ENCODE measurements at places on chromosomes 11 and 22. TPM values are rescaled to one million over a fixed set of nuclear protein-coding genes. Genes with fewer than 3 reads are reported as not detected.
A peak's percentile ranks its signal among the peaks of the same experiment; 100 is the strongest.

GRCh38 chr11:62149986-62150886 is 26.4 kb downstream of the INCENP start:
- no peak for DNase-seq

- no peak for DNase-seq
Measured at GRCh38 chr11:128417607-128418324, 169.6 kb downstream of the ETS1 start.

GRCh38 chr11:108775324-108775723 is 110.5 kb downstream of the DDX10 start:
- DNase-seq, result no peak

WT1 gene
- polyA plus RNA-seq, result not detected

DNA sequence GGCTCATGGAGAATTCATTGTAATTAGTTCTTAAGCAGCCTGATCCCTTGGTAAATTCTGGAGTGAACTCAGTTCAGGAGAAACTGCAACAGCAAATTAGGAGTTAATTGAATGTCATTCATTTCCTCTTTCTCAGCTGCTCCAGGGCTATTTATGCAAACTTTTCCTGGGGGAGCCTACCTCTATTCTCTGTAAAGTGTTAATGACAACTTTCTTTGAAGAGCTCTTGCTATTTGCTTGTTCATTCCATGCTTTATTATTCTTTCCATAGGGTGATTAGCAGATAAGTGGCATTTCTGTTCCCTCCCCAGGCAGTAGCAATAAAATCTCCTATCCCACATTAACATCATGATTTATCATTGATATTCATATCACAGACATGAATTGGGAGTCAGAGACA is 267.6 kb upstream of the DDI1 start:
- no peak for DNase-seq

GRIK4 gene
- 0.81 TPM for polyA plus RNA-seq

CCDC81 gene
- polyA plus RNA-seq, result 0.25 TPM

GRCh38 chr22:19494001-19494560 is 14.4 kb downstream of the CDC45 start:
- no peak for DNase-seq

- no peak for DNase-seq
Measured at GRCh38 chr22:38940811-38941384, 16.5 kb upstream of the APOBEC3A start.

DNA sequence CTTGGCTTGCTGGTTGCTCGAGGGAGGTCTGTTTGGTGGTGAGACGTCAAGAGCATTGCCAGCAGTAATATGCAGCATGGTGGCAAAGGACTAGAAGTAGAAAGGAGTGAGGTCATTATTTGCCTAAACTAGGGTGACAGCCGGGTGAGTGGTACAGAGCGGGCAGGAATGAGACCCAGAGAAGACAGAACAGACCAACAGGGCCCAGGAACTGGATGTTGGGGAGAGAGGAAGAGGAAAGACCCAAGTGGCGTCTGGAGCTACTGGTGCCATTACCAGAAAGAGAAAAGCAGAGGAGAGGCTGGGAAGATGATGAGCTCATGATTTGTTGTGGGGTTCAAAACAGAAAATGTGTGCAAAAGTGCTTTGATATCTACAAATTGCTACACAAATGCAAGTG is 158.7 kb downstream of the ENTHD1 start:
- DNase-seq, result no peak

ALKBH3 gene
- 23.0 TPM for polyA plus RNA-seq

OR9Q2 gene
- not detected for polyA plus RNA-seq

- DNase-seq, result no peak
Measured at GRCh38 chr11:134074766-134075165, 5.9 kb downstream of the JAM3 start.

MS4A6E gene
- polyA plus RNA-seq, result not detected

DNA sequence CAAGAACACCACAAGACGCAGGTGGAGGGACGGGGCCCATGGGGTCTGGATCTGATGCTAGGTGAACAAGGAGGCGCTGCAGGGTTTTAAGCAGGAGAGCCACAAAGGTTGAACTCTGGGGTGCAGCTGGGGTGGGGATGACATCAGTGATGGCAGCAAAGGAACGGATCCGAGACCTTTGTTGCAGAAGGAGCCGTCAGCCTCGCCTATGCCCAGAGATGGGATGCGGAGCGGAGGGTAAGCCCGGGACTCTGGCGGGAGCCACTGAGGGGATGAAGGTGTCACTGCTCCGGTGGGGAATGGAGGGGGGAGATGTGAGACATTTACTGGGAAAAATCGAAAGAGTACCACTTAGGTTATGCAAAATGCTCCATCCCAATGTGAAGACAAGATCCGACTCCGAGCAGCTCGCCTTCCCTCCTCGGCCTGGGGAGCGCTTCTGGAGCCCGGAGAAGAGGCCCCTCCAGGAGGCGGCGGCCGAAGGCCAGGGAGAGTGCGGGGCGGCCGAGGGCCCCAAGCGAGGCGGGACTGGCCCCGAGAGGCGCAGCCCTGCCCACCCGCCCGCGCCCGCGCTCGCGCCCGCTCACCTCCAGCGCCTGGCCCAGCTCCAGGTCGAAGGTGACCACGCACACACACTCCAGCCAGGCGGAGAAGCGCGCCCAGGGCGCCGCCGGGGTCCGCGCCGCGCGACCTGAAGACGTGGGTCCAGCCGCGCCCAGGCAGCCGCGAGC is 422 bp downstream of the DENND6B start:
- DNase-seq, result no peak

IGLL1 gene
- polyA plus RNA-seq, result not detected

GRCh38 chr22:35766654-35767580 is 49.2 kb downstream of the APOL5 start:
- peak; percentile 73 for DNase-seq

CSF2RB gene
- 68.2 TPM for polyA plus RNA-seq

GRCh38 chr11:78838417-78838816 is 263.8 kb upstream of the NARS2 start:
- DNase-seq, result no peak

HDAC10 gene
- polyA plus RNA-seq, result 32.6 TPM

DNA sequence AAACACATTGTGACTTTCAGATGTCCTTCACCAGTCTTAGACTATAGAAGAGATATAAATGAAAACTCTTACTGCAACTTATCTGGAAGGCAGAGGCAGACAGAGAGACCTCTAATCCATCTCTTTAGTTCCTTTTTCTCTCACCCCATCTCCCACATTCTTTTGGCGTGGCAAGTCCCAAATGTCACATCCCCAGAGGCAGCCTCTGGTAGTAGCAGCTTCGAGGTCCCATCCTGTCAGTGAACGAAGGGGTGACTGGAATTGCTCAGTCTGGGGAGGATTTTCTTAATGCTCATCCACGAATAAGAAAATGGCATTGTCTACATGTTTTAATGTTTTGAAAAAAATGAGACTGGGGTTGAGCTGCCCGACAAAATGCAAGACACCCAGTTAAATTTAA is 201.4 kb downstream of the GRIA4 start:
- no peak for DNase-seq

DNA sequence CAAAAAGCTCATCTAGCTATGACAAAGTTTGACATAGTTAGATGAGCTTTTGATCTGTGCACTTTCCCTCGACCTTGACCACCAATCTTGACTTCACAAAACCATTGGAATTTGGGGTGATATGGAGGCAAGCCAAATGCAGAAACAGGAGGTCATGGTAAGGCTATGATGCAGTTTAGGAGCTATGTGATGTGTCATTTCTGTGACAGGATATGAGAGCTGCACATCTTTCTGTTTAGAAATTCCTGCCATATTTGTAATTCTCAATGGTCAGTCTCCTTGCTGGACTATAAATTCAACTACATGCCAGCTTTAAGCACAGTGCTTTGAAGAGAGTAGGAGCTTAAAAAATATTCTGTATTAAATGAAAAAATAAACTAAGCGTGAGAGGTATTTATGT is 12.9 kb downstream of the OR51B6 start:
- peak; percentile 43 for DNase-seq

GRCh38 chr22:38959590-38959989 is 2.2 kb downstream of the APOBEC3A start:
- no peak for DNase-seq

DNA sequence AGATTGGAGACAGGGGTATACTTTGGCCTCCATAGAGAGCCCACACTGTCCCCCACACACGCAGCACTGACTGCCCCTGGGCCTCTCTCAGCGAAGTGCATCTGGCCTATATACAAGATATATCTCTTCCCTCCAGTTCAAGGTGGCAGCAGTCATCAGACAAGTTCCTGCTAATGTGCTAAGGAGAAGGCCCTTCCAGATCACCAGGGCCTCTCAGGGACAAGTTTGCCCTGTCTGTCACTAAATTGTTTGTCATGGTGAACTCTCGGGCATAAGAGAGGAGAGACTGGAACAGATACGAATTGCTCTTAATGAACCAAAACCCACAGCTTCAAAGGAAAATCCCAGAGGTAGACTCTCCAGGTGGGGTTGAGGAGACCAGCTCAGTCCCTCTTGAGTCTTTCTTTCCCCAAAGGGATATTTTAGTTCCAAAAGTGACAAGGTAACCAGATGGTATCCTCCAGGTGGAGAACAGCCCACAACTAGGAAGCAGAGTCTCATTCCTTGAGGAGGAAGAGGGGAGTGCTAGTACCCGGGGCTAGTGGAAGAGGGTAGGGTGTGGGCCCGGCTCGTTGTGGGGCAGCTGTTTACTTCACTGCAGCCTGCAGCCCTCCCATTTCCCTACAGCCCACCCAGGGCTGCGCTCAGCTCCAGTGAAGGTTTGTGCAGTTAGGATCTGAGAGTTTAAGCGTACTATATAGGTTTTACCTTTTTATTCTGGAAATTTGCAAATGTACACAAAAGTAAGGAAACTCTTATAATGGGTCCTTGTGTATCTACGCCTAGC is 2.2 kb upstream of the SLC35C1 start:
- DNase-seq, result no peak

- no peak for DNase-seq
Measured at GRCh38 chr11:10488121-10488933, 33.3 kb downstream of the AMPD3 start.

DNA sequence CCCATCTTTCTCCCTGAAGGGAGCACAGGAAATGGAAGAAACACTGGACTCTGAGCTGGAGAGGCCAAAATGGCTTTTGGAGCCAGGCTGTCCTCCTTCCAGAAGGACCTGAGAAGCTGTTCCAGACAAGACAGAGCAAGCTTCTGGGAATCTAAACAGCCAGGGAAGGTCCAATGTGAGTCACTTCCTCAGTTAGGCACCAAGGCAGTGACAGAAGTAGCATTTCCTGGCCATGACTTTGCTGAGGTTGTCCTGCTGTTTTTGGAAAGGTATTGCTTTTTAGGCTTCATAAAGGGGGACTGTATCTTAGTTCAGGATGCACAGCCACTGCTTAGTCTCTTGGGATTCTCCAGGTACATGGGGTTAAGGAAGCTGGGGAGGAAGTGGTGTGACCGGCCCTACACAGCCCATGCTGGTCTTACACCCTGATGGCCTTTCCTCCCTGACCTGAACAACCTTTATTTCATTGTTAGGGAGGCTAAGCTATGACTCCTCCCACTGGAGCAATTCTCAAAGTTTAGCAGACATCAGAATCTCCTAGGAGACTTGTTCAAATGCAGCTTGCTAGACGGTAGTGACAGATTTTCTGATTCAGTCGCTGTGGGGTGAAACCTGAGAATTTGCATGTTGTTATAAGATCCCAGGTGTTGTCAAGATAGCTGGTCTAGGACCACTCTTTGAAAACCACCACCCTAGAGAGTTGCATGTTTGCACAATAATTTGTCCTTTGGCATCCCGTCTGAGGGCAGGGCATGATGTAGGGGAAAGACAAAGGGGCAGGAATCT is 6.8 kb upstream of the INSC start:
- no peak for DNase-seq

H19 gene
- polyA plus RNA-seq, result 0.68 TPM

- no peak for DNase-seq
Measured at GRCh38 chr11:119530509-119530908, 107.5 kb upstream of the THY1 start.

PDGFB gene
- polyA plus RNA-seq, result 179 TPM

DNA sequence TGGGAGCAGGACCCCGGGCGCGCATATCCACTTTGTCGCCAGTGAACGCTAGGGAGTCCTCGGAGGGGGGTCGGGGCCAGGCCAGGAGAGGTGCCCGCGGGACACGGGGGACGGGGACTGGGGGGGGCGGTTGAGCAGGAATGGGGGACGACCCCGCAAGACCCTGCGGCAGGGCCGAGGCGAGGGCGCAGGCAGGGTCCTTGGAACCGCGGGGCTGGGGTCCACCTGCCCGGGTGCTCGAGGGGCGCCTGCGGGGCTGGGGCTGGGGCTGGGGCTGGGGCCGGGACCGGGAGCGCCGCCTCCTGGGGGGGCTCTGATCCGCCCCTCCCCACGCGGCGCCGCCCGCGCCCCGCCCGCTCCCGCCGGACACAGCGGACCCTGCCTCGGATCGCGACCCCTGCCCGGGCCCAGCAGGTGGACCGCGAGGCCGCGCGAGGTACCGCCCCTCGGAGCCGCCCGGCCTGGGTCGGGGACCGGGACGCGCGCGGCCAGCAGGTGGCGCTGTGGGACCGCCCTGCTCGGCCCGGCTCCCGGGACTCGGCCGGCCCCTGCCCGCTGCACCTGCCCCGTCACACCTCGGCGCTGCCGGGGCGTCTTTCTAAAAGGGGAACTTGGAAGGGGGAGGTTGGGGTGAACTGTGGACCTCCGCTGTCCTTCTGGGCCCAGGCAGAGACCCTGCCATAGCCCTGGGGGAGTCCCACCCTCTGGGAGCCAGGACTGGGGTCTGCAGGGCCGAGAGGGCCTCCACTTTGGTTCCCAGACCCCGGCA is 11.0 kb downstream of the CRELD2 start:
- no peak for DNase-seq

CNIH2 gene
- 0.46 TPM for polyA plus RNA-seq

GRCh38 chr11:68044898-68045351 is 6.1 kb downstream of the TCIRG1 start:
- DNase-seq, result no peak

DDX25 gene
- polyA plus RNA-seq, result not detected

- DNase-seq, result no peak
Measured at GRCh38 chr22:22168190-22168940, 76.2 kb upstream of the VPREB1 start.

RPL3 gene
- 4,065 TPM for polyA plus RNA-seq

POU2AF3 gene
- not detected for polyA plus RNA-seq

GRCh38 chr11:70139785-70140410 is 61.8 kb downstream of the ANO1 start:
- no peak for DNase-seq
